ENCODE measurements at places on chromosomes 2 and 18.

DNA sequence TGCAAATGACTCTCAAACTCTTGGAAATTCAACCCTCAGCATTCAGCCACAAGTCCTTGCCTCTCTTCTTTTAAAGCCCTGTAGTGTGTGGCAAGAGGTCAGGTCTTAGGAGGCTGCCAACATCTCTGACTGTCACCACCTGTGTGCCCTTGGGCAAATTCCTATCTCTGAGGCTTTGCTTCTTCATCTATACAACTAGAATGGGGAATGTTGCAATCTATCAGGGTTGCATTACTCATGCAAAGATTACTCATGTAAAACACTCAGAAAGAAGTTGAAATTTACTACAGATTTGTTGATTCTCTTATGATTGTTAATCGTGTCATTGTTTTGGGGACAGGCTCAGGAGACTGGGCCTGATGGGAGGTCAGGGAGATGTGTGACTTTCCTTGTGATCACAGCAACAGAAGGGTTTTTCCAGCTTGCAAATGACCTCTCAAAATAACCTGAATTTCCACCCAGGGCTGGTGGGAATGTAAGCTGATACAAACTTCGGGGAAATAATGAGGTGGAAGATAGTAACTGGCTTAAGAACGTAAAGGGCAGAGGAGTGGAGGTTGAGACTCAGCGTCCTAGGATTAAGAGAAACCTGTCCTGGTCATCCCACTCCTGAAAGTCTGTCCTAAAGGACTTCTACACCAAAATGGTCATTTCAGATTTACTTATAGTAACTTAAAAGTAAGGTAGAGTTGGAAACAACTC, 32.1 kb upstream of the SIGLEC15 start:
- no peak for DNase-seq

- no peak for DNase-seq
Measured at GRCh38 chr2:133777574-133777960, 209.3 kb upstream of the NCKAP5 start.

DNA sequence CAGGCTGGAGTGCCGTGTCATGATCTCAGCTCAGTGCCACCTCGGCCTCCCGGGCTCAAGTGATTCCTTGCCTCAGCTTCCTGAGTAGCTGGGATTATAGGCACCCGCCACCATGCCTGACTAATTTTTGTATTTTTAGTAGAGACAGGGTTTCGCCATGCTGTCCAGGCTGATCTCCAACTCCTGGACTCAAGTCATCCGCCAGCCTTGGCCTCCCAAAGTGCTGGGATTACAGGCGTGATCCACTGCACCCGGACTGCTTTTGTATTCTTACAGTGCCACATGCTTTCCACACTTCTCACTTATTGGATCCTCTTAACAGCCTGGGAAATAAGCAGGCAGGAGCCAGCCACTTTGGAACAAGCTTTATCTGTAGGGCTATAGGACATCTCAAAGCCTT, 25.3 kb upstream of the BCL2L11 start:
- no peak for DNase-seq

- DNase-seq = no peak
Measured at GRCh38 chr2:168731616-168732015, 70.8 kb upstream of the NOSTRIN start.

DNA sequence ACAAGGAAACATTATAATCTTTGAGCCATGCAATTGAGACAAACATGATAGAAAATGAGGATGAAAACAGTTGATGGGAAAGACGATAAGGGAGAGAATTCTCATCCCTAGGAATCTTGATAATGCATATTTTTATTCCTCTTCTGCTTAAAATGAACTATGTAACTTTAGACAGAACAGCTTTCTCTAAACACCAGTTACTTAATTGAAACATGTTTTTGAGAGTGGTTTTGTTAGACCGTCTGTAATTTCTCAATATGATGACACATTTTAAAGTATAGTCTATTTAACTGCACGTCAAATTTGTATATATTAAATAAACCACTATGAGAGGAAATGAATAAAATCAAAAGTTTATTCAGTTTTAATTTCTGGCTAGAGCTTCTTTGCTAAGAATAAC, 1453.9 kb upstream of the NXPH2 start:
- DNase-seq = no peak

DNA sequence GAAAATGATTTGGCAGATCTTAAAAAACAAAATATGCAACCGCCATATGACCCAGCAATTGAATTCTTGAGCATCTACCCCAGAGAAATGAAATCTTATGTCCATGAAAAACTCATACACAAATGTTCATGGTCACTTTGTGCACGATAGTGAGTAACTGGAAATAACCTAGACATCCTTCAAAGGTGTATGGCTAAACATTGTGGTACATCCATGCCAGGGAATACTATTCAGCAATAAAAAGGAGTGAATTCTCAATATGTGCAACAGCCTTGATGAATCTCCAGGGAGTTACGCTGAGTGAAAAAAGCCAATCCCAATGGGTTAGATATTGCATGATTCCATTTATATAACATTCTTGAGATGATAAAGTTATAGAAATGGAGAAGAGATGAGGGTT, 112.7 kb upstream of the SMAD2 start:
- no peak for DNase-seq

GRCh38 chr2:217297096-217297495, 437.2 kb upstream of the TNP1 start:
- DNase-seq = no peak

- no peak for DNase-seq
Measured at GRCh38 chr2:30608643-30609042, 161.6 kb downstream of the LCLAT1 start.

DNA sequence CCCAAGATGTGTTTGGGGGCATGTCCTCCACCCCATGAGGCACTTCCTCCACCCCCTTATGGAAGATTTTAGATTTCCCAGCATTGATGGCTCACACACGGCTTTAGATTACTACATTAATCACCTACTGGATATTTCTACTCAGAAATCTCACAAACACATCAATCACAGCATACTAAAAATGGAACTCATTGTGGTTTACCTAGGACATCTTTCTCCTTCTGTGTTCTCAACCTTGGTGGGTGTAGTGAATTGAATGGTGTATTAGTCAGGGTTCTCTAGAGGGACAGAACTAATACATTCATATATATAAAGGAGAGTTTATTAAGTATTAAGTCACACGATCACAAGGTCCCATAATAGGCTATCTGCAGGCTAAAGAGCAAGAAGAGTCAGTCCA, 82.1 kb upstream of the CYRIA start:
- no peak for DNase-seq

DNA sequence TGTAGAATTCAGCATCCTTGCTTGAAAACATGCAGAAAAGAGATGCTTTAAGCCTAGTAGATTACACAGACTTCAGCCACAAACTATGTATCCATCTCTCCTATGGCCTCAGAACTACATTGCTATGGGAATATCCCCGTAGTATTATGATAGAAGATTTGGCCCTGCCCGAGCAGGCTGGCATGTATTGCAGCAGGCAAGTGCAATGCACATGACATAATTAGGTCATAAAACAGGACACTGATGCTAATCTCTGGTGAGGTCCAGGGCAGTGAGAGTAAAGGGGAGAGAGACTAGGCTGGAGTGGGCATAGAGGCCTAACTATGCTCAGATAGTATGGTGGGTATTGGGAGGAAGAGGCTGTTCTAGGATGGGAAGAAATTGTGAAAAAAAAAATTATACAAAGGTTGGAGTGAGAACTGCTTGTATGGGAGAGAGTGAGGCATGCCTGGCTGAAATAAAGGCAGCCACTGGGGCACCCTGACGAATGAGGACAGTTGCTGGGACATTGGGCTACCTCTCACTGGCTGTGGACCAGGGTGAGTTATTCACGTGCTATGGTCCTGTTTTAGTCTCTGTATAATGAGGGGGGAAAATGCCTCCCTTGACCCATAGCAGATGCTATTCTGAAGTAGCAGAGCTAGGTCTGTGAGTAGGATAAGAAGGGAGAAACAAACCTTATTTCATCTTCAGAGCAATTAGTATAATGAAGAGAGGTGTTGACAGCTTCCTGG, 1.6 kb upstream of the PLA2R1 start:
- no peak for DNase-seq

DNA sequence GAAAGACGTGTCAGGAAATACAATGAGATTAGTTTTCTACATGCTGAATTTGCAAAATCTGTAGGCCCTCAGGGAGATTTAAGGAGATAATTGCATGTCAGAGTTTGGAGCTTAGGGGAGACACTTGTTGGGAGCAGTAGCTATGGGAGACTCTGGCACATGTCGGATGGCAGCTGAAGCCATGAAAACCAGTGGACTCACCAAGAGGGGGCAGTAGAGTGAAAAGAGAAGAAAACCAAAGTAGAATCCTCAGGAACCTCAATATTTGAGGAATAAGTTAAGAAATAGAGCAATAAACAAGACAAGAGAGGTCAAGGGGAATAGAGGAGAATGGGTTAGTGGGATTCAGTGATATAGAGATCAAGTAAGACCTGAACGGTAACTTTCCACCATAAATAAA, 24.8 kb downstream of the RUFY4 start:
- DNase-seq = no peak

DNA sequence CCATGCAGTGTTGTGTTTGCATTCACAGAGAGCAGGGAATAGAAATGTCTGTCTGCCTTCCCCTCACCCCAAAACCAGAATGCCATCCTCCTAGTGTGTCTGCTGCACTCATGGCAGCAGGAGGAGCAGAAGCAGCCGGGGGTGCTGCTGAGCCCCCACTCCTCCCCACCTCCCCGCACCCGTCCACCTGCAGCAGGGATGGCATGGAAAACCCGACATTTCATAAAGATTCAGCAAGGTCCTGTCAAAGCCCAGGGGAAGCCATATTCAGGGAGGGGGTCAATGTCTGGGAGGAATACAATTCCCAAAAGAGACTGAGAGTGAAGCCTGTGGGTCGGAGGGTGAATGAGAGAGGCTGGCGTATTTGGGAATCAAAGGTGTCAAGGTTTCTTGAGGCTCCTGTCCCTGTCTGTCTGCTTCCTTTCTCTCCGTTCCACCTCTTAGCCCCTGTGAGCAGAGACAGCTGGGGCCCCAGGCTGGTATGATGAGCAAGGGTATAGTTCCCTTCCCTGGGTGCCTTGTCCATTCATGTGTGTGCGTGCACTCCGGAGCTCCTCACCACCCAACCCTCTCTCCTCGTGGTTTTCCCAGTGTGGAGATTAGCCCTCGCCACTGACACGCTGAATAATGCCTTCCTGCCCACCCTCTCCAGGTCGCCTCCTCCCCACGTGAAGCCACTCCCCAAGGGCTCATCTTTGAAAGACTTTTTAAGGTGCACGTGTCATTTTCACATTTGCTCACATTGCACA, 133.5 kb upstream of the ZNF236 start:
- DNase-seq = no peak

GRCh38 chr2:179139506-179139905, 89.6 kb upstream of the CCDC141 start:
- DNase-seq = no peak

DNA sequence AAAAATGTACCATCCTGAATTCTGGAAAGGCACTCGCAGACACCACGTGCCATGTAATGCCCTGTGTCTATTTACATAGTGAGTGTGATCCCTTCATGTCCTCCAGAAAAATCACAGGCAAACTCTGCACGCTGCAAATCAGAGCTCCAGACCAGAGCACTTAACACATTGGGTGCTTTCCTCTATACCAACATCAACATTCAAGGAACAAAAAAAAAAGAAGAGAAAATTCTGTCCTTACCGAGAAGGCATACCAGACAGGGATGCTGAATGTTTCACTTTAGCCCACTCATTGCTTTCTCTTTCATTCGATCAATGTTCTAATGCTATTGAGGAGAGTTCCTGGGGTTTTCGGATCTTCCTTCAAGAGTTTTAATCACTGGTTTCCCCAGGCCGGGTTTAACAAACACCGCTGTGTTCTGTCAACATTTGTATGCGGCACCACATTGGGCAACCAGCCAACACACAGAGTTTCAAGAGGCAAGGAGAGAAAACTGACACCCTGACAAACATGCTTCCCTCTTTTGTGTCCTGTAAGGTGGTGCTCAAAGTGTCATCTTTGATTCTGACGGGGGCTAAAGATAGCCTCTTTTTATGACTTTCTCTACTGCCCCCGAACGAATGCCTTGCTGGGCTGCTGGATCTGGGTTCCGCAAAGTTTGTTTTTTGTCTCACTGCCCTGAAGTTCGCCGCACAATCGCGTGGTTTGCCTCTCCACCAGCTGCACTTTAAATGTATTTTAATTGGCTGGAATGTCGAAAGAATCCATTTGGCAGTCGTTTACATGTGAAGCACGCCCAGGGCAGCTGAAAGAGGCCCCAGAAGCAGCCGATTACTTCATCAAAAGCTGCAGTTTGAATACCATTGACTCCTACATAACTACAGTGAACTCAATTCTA, 106.4 kb upstream of the NCKAP5 start:
- no peak for DNase-seq

DNA sequence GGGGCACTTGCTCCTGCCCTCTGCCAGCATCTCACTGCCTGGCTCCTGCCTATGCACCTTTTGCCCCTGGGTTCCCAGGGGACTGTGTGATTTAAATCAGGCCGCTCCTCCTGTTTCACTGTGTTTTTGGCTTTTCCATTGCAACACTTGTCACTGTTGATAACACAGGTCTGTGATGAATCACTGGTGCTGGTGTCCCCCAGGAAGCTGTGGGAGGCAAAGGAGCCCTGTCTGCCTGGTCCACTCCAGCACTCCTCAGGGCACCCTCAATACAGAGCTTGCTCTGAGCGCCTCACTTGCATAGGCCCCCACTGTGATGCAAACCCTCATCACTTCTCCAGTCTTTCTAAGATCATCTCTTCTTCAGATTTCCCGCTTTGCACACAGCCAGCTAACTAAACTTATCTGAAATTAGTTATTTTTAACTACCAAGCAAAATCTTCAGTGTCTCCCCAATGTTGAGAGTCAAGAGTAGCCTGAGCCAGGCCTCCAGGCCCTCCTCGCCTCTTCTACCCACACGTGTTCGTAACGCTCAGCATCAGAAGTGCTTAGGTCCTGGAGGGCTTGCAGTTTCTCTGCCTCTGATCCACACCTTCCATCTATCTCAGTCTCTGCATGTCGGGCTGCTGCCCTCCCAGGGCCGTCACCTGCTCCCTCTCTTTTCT, 2.8 kb downstream of the TMEM18 start:
- DNase-seq = no peak

- DNase-seq = peak; percentile 38
Measured at GRCh38 chr2:47905386-47906156, 727 bp downstream of the FBXO11 start.

GRCh38 chr18:3093624-3094337, 80.8 kb upstream of the LPIN2 start:
- no peak for DNase-seq

GRCh38 chr2:218427741-218428140, 8.8 kb downstream of the VIL1 start:
- DNase-seq = no peak

- no peak for DNase-seq
Measured at GRCh38 chr2:100754951-100755350, 65.0 kb upstream of the NPAS2 start.

DNA sequence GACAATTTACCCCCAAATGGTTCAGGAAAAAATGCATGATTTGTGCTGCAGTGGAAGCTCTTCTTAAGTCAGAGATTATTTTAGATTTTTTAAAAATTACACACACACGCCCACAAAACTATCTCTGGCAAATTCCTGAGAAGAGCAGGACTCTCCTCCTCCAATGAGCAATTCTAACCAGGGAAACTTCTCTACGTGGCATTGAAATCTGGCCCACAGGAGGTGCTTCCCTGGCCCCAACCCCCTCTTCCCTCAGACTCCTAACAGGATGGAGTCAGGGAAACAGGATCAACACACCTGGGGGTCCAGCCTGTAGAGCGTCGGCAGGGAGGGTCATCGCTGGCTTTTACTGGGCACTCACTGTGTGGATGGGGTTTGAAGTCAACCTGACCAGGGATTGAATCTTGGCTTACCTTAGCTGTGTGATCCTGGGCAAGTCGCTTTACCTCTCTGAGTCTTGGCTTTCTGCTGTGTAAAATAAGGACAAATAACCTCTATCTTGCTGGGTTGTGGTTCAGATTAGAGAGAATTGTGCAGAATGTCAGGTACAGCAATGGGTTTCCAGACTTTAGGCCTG, 65.4 kb upstream of the ASAP2 start:
- no peak for DNase-seq

All from stimulated activated CD8-positive, alpha-beta memory T cell treated with anti-CD3 and anti-CD28 coated beads, Interleukin-4, amount 100 ng/mL, for 24 hours (primary cell).